ENCODE measurements at places on chromosomes 1 and 21.

DNA sequence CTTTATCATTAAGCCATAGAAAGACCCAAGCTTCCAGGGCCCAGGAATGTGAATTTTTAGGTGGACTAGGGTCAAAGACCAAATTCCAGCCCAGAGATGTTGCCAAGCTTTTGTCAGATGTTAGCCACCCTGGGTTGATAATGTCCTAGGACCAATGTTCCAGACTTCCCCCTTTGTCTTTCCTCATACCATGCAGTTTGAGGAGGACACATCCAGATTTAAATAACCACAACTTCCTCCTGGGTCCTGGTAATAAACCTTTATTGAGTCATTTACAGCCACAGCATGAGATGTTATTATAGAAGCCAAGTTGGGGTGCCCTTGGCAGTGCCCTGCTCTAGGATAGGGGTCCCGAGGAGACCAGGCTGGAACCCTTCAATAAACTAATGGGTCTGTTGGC lies 5.9 kb downstream of the TNR start:
- DNase-seq = peak; percentile 37

GRCh38 chr1:65232461-65232990 lies 76.8 kb upstream of the DNAJC6 start:
- DNase-seq = no peak

DNA sequence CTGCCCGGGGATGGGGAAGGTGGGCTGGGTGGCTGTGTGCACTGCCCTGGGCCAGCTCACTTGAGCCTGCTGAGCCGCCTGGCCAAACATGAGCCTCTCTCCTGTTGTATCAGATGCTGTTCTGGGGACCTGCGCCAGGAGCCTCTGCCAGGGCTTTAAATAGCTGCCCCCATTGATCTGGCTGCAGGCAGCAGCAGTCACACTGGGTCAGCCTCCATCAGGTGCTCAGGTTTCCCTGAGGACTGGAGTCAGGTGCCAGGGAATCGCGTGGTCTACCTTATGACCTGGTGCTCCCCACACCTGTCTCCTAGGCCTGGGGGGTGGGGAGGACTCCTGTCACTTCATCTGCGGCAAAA lies 700 bp upstream of the CCDC28B start:
- no peak for DNase-seq

- peak; percentile 93 for DNase-seq
Observed at GRCh38 chr1:192575499-192576189, at the start of gene RGS1. Gene RGS1, plus strand, starts transcription at chr1:192575773. Its CDS starts 20 bp downstream, at chr1:192575793.

DNA sequence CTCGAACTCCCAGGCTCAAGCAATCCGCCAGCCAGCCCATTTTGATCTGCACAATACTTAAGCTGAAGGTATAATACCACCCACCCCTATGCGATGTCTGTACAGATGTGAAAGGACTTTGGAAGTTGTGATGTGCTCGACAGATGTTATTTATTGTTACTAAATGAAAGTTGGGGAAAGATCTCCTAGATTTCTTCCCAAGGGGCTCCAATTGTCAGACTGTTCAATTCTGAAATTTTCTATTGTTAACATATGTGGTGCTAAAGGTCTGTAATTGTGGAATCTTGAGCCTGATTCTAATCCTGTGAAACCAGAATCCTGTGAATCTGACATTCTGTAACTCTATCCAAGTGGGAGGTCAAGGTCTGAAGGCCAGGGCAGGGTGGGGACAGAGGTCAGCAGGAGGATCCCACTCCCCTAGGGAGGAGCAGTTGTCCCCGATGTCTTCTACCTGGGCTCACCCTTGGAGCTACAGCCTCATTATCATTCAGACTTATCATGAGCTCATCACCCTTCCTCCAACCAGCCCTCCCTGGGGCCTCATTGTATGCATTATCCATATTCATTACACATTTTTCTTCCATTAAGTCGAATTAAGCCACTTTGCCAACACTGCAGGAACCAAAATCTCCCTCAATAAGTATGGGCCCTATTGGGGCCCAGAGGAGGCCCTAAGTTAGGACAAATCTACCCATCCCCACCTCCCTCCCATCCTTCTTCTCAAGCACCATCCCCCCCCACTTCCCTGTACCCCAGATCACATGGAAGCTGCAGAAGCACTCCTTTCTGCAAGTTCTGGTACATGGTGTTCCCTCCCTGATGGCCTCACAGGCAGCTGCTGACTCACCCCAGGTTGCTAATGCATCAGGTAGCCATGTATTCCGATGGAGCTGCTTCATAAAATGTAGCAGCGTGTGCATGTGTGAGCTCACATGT lies 32.3 kb downstream of the SHISAL2A start:
- DNase-seq = no peak

GRCh38 chr21:31334648-31335121 lies 9.4 kb downstream of the TIAM1 start:
- DNase-seq = no peak

GRCh38 chr1:20178634-20179370 lies 7.1 kb upstream of the UBXN10 start:
- no peak for DNase-seq

GRCh38 chr1:193105821-193106177 lies 585 bp upstream of the GLRX2 start:
- DNase-seq = no peak

- no peak for DNase-seq
Observed at GRCh38 chr1:183912265-183912886, 107.5 kb downstream of the RGL1 start.

DNA sequence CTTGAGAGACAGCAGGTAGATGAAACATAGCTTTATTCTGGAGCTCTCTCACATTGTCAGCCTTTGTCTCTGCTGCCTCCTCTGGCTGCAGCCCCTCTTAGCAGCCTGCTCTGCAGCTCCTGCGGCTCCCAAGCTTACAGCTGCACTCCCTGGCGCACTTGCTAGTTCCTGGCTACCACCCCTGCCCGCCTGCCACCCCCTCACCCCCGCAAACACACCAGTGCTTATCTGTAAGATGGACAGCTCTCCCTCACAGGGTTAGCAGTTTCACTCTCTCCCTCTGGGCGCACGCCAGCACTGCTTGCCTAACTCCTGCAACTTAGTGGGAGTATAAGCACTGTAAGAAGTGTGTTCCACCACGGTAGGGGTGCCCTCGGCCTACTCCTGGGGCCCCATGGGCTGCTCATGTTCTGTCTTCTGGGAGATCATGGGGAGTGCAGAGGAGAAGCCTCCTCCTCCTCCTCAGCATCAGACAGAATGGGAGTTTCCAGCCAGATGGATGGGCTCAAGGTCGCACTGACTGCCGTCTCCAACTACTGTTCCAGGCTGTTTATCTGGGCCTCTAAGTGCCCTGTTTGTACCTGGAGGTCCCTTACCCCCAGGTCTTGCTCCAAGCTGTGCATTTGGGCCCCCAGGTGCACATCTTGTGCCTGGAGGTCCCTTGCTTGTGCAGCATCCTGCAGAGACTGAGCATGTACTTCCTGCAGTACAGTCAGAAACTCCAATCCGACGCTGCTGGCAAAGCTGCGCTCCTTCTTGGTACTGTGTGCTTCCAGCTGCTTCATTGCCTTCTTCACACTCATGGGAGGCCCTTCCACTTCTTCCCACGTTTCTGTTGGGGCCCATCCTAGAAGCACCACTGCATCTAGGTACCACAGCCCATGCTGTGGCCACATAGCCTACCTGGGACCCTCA lies 1388.1 kb downstream of the AMY1C start:
- no peak for DNase-seq

GRCh38 chr1:156499194-156499841 lies 1.3 kb downstream of the MEF2D start:
- no peak for DNase-seq

GRCh38 chr1:56415720-56416119 lies 163.6 kb downstream of the PLPP3 start:
- no peak for DNase-seq

DNA sequence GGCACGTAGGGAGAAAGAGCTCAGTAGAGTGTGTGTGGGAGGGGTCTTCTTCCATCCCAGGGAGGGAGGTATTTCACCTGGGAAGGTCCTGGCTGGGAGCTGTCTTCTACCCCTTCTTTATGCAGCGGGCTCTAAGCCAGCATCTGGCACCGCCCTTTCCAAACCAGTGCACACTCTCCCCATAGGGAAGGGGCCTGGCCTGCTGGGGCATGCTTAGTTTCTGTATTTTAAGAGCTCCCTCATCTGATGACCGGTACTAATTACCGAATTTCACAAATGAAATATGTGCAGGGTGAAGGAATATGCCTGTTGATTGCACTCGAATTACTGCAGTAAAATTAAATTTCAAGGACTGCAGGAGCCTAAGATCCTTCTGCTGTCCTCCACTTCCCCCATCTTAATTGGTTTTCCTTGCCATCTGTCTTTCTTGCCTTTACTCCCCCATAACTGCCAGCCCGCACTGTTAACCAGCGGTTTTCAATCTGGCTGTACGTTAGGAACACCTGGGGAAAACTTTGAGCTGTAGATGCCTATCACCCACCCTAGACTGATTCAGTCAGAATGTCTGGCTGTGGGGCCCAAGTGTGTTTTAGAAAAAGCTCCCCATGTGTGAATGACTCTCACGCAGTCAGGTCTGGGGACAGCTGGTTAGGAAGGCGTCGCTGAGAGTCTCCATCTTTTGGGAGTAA lies 20.1 kb downstream of the GALNT2 start:
- no peak for DNase-seq

GRCh38 chr1:119279456-119280381 lies 88.9 kb upstream of the HAO2 start:
- DNase-seq = no peak

DNA sequence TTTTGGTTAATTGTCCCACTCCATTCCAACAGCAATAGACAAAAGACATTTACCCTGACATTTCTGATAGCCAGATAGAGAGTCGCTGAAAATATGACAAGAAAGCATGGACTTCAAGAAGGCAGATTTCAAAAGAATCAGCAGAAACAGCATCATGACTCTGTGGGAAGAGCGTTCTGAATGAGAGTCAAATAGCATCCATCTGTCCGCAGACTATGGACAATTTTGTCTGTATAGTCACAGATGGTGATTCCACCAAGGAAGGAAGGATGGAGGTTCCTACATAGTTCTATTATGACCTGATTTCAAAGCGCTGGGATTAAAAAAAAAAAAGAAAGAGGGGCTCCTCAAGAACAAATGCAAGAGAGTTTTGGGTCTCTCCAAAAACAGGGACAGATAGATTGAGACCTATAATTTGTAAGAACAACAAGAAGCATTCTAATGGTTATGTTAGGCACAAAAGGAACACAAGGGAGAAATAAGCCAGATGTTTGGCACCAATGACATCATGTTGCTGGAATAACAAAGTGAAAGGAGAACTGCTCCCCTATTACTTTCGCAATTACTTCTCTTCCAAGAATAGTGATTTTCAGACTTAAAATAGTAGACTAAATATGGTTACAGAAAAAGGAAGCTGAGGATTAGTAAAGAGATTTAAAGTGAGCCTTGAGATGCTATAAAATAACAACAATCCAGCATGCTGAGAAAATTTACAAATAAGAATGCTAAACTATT lies 28.5 kb downstream of the NIBAN1 start:
- DNase-seq = peak; percentile 91
